8988T (cell line): ENCODE measurements at places on chromosomes 7 and 10.

GRCh38 chr7:31419505-31420055 is 79.1 kb upstream of the NEUROD6 start:
- DNase-seq, result no peak

- no peak for DNase-seq
These were observed 137.9 kb downstream of the TCERG1L start for GRCh38 chr10:131173484-131174210.

GRCh38 chr10:122044713-122045112 is 55.8 kb downstream of the TACC2 start:
- no peak for DNase-seq

GRCh38 chr7:19421861-19422260 is 276.6 kb upstream of the FERD3L start:
- no peak for DNase-seq

- DNase-seq, result no peak
These were observed 166.8 kb upstream of the PFKP start for GRCh38 chr10:2900530-2900929.

DNA sequence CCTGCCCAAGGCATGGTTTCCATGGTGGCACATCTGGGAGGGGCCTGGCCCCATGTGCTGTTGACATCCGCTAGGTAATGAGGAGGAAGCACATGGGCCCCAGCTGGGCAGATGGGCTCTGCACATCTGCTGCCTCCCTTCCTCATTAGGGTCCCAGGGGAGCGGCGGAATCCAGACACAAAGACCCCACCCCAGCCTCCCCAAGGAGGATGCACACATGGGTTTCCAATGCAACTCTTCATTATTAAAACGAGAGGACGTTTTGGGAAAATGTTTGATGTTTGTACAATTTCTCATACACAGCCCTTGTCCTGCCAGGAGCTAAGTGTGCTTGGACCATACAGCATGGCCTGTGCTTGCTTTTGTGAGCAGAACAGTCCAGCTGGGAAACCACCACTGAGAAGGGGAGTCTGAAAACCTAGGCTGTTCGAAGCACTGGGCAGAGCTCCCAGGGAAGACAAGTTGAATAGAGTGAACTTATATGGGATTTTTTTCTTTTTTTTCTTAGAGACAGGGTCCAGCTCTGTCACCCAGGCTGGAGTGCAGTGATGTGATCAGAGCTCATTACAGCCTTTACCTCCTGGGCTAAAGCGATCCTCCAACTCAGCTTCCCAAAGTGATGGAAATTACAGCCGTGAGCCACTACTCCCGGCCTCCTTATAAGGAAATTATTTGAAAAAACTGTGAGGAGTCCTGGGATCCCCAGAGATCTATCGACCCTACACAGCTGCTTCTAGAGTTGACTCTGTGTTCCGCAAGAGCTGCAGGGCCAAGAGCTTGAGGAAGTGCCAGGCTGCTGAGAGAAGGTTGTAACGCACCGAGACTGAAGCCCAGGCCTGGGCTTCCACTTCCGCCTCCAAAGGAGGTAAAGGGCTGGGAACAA is 23.4 kb downstream of the FAM107B start:
- no peak for DNase-seq

DNA sequence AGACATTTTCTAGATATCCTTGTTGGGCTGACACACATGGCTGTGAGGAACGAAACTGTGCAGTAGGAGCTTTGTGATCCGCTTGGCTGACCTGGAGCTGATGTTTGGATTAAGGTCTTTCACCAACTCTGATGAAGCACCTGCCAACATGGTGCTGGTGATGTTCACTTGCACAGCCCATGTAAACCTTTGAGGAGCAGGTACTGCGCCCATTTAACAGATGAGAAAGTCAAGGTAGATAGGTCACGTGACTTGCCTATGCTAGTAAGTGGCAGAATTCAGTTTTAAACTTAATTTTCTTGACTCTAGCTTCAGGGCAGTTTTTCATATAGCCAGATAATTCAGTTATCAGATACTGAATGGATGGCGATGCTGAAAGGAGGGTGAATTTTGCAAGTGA is 351.9 kb downstream of the RPS24 start:
- DNase-seq, result no peak

GRCh38 chr7:103762877-103763276 is 226.6 kb downstream of the RELN start:
- DNase-seq, result no peak
